Erythroblast (primary cell): ENCODE measurements at places on chromosomes 2 and 18.

DNA sequence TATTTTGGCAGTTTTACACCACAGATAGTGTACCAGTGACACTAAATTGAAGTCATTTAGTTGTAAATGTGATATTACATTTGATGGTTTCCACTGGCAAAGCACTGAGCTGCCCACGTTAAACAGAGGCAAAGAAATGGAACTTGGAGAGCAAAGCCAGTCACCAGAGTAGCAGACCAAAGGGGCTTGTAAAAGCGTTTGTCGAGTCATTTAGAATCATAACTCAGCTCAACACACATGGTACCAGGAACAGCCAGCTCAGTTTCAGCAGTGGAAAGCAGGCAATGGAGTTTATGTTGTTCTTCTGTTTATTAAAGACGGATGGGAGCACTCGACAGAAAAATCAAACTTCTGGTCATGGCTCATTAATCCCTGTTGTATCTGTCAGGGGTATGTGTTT is 91.2 kb downstream of the POU3F3 start:
- DNase-seq, result no peak

- no peak for DNase-seq
These were observed 98.1 kb downstream of the NFATC1 start for GRCh38 chr18:79493801-79494211.

DNA sequence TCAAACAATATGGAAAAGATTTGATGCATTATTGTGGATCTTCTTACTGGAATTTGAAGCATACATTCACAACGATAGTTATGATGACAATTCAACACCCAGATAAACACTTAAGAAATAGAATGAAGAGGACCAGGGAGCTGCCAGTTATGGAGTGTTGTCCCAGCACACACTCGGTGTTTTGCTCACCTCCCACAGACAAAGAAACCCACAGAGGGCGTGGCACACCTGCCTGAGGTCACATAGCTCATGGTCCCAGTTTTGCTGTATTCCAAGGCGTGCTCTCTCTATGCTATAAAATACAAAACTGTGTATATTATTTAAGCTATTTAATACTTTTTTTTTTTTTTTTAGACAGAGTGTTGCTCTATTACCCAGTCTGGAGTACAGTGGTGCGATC is 31.1 kb downstream of the EFR3B start:
- DNase-seq, result no peak

DNA sequence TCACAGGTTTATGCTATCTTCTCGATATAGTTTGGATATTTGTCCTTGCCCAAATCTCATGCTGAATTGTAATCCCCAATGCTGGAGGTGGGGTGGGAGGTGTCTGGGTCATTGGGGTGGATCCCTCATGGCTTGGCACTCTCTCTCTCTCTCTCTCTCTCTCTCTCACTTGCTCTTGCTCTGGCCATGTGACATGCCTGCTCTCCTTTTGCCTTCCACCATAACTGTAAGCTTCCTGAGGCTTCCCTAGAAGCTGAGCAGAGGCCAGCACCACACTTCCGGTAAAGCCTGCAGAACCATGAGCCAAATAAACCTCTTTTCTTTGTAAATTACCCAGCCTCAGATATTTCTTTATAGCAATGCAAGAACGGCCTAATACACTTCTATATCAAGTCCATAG is 41.3 kb upstream of the PGAP1 start:
- DNase-seq, result no peak

DNA sequence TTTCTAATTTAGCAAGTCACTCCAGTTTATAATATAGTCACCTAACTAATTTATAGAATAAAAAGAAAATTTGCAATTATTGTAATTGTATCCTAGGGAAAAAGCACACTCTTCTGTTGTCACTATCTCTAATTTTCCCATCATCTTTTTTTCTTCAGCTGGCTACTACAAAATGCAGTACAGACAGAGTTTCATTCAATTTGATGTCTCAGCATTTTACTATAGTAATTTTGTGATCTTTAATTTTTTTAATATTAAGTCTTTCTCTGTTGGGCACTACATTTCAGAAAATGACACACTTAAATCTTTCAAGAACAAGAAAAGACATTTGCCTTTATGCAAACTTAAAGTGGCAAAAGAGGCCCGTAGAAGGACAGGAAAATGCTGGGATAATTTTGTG is 118.0 kb downstream of the LRRTM4 start:
- no peak for DNase-seq
